ENCODE measurements at places on chromosomes 7 and 10.

DNA sequence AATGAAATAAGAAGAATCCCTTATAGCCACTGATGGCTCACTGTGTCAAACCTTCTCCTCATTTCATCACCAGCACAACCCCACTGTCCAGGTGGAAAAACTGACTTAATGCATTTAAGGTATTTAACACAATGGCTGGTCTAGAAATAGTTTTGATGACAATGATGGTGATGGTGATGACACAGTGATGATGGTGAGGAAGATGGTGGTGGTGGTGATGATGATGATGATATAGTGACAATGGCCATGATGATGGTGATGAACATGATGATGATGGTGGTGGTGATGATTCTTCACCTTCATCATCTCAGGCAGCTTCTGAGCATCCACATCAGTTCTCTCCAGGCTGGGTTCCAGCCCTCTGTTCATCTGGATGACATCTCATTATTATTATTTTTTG is 186.6 kb downstream of the TCERG1L start:
- no peak for DNase-seq

DNA sequence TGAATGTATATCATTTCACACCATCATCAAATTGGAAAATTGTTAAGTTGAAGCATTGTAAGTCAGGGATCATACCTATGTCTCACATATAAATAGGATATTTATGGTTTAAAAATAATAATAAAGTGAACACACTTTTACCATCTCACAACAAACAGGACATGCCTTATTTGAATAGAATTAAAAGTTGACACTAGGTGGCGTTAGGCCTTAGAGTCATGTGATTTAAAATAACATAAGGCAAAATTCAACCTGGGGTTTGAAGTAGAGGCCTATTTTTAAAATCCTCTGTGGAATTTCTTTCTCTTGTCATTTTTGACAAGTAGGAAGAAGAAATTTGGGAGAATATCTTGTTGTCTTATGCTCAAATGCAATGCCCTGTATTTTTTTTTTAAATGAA is 184.7 kb upstream of the PCDH15 start:
- DNase-seq, result no peak

DNA sequence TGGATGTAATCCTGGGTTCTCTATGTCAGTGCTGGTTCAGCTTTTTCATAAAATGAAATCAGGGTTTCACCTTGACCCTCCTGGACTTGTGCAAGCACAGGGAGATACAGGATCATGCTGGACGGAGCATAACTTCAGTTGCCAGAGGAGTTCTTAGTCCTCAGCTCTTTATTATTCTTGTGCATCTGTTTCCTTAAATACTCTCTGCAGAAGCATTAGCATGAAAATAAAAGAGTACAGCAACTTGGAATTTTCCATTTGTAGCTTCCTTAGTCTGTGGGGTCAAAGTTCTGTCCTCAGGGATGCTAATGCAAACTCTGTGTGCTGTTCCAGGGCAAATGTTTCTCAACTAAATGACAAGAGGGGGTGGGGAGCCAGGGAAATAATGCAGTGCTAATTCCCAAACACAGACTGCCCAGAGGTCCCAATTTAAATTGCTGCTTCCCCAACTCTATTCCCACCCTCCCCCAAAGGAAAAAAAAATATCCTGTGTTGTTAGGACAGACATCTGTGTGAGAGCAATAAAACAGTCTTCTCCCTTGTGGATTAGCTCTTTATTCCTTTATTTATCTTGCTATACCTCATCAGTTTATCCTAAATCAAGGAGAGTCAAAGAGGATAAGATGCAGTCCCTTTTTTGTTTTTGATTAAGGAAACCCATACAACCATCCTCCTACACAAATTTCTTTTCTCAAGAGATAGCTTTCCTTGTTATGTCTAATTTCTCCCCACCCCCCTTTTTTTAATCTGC is 905.0 kb downstream of the LRMDA start:
- no peak for DNase-seq

DNA sequence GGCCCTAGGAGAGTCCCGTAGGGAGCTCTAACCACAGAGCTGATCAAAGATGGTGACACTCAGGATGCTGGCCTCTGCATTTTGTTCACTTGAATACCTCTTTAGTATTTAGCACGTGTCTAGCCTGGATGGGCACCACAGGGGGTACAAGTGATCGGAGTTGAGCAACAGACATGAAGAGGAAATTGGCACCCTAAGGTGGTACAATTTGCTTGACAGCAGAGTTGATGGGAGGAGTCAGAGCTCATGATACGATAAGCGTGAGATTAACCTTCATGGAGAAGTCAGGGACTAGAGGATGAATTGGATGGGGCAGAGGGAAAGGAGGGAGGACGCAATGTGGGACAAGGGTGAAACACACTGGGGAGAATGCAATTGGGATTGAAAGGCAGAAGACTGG is 9.9 kb upstream of the ZNF212 start:
- DNase-seq, result no peak

- DNase-seq, result no peak
Observed at GRCh38 chr10:76393875-76394706, 962.7 kb downstream of the LRMDA start.

DNA sequence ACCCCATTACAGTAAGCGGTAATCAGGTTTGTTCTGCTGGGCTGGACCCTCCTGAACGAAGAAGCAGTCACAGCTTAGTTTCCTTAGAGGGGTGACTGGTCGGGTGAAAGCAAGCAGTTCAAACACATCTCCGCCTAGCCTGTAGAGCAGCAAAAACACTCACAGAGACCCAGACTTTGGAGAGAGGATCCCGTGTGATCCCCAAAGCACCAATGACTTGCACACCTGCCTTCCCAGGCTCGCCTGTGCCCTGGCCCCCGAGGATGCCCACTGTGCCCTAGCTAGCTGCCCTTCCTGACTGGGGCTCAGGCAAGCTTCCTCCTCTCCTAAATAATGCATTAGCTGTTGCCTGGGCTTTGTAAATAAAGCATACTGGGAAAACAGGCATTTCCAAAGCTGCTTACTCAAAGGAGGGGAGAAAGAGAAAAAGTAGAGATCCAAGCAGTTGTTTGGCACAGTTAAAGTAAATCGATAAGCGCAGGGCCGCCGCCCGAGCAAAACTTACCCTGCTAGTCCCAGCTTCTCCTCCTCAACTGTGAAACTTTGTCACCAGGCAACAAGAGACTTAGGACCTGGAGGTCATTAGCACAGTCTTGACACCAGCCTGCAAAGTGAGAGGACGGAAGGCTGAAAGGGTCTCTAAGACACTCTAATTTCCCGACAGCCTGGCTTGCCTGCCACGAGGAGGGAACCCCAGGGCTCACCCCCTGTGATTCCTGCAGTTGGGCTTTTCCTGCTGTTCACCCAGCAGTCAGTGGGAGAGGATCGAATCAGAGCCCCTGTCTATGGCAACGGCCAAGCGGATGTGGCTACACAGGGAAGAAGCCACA is 4.8 kb downstream of the LRRC18 start:
- no peak for DNase-seq

DNA sequence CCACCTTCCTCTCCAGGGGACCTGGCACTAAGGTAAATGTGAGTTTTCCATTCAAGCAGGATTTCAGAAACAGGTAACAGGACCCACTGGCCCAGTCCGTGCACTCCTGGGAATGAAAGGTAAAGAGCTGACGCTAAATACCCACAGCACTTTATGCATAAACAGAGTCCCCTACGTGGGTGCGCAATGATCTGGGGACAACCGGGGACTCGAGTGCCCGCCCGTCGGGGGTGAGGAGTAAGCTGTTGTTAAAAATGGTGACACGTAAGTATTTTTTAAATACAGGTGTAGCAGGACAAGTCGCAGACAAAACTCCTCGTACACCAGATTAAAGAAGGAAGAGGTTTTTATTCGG is 47.2 kb upstream of the PPP2R2D start:
- DNase-seq, result no peak

DNA sequence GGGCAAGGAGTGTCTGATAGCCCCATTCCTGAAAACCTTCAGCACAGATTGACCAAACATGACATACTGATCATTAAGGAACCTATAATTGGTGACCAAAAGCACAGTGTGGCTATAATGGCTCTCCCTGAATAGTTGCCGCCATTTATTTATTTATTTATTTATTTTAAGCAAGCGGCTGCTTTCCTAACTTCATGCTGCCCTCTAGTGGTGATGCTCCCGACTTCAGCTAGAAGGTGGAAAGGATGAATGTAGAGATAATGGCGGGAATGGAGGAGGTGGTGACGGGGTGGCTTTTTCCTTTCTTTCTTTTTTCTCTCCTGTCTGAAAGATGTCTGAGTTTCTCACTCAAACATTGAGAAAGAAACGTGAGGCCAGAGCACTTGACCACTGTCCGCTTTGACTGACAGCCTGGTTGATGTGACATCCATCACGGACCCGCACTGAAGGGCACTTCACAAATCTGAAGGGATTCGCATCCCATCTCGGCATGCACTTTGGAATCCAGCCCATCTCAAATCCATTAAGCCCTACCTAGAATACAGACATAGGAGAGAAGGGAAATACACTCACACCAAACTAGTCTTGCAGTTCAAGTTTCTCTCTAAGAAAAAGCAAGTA is 1090.1 kb downstream of the KCNMA1 start:
- DNase-seq, result no peak

DNA sequence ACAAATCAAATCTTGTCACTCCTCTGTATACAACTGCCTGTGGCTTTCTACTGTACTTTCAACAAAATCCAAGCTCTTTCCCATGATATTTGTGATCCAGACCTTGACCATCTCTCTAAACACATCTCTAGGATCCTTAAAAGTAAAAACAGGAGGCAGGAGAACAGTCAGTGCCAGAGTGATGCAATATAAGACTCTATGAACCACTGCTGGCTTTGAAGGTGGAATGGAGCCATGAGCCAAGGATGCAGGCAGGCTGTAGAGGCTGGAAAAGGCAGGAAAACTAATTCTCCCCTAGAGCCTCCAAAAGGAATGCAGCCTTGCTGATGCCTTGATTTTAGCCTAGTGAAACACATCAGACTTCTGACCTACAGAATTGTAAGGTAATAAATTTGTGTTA is 45.5 kb upstream of the LRRN3 start:
- DNase-seq, result no peak

GRCh38 chr7:47534322-47535034 is 47.4 kb downstream of the TNS3 start:
- DNase-seq, result no peak

DNA sequence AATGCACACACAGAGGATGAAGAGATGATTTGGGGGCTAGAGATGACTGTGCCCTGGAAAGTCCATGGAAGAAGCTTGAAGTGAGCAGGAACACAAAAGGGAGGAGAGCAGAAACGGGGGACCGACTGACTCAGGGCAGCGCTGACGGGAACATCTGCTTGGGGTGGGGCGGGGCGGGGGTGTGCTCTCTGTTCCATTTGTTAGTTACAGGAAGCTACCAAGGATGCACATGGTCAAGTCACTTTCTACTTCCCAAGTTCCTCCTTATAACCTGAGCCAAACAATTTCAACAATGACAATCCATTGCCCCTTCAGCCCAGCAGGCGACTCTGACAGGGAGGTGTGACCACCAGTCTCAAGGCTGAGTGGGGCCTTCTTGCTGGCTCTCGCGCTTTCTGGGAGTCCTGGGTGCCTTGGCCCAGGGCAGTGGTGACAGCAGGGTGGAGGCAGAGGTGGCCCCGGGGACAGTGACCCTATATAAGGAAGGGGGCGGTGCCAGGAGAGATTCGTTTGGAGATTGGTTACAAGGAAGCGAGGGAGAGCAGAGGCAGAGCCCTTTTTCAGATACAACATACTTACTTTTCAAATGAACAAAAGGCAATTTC is 39.6 kb downstream of the CLEC2L start:
- no peak for DNase-seq

- no peak for DNase-seq
Observed at GRCh38 chr7:148242294-148242821, 348.2 kb upstream of the C7orf33 start.

DNA sequence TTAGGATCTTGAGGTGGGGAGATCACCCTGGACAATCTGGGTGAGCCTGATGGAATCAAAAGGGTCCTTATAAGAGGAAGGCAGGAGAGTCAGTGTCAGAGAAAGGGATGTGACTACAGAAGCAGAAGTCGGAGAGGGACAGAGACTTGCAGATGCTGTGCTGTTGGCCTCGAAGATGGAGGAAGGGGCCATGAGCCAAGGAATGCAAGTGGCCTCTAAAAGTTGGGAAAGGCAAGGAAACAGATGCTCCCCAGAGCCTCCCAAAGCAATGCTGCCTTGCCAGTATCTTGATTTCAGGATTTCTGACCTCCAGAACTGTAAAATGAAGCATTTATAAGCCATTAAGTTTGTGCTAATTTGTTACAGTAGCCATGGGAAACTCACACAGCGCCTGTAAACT is 165.2 kb downstream of the FANK1 start:
- DNase-seq, result no peak

DNA sequence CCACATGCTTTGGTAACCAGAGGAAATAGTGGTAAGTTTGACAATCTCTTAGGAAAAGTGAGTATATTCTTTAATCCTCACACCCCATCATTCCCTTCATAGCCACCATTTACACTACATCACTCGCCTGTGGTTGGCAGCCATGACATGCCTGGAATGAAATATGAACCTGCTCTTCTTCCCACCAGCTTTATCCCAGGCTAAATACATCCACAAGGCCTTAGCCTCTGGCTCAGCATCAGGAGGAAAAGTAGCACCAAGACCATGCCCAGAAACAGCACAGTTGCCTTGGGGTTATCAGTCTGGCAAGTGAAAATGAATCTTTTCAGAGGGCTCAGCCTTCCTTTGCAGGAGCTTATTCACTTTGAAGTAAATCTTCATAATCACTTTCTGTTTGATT is 40.3 kb downstream of the SGCE start:
- DNase-seq, result no peak

- no peak for DNase-seq
Observed at GRCh38 chr7:42096681-42097561, 140.1 kb downstream of the GLI3 start.
